Glutamatergic neuron (in vitro differentiated cells): ENCODE measurements at places on chromosomes 12 and 14. TPM values are rescaled to one million over a fixed set of nuclear protein-coding genes. Genes with fewer than 3 reads are reported as not detected.

DNA sequence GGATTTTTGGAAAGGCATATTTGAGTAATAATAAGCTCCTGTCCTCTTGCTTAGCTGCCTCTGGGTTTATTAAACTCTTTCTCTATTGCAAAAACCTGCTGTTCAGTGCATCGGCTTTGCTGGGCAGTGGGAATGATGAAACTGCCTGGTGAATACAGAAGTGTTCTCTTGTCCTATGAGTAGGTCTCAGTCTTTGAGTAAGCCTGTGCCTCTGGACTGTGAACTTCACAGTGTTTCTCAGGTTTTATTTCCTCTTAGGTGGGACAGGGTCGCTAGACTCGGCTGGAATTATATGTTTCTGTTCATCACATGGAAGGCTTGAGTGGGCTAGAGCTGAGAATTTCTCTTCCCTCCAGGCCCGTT lies 46.4 kb downstream of the CRADD start:
- DNase-seq, result no peak

- DNase-seq, result no peak
Observed at GRCh38 chr12:31362115-31362758, 36.3 kb upstream of the SINHCAF start.

GRCh38 chr12:96194971-96195844 lies 1.0 kb downstream of the ELK3 start:
- peak; percentile 57 for DNase-seq

Gene SUSD6
- total RNA-seq, result 106 TPM

GRCh38 chr12:60308366-60308991 lies 712.6 kb downstream of the SLC16A7 start:
- DNase-seq, result no peak

DNA sequence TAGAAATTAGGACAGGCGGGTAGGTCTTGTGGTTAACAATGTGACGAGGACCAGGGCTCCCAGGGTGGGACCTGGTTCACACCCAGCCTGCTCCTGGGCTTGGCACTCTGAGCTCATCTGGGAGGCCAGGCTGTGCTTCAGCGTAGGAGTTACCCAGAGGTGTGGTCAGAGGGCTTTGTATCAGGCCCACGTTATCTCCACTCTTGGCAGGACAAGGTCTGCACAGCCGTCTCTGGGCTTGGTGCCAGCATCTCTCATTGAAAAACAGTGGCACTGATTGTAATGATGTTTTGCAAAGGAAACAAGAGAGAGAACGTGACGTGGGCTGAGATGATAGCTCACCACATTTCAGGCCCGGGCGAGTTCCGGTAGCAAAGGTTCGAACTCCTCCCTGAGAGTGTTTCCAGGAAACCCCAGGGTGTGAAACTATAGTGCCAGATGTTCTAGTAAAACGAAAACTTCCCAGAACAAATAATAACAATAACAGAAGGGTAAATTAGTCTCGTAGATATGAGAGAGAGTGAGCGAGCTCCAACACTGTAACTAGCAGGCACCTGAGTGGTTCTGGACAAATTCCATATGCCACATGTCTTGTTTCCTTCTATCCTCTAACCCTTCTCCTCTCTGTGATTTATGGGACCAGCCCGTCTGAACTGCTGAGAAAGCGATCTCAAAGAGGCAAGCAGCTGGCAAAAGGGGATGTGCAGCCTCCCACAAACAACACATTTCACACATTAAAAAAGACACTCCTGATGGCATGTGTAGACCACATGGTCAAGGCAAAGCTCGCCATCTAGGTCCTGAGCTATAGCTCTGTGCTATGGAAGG lies 227.3 kb downstream of the KTN1 start:
- DNase-seq, result no peak

GRCh38 chr14:23296012-23296777 lies 6.5 kb downstream of the PPP1R3E start:
- DNase-seq, result no peak

Gene KLHDC1
- 0.98 TPM for total RNA-seq

Gene TPH2
- total RNA-seq, result 0.34 TPM

- no peak for DNase-seq
Observed at GRCh38 chr12:106987846-106988245, 900 bp upstream of the MTERF2 start.

Gene VDR
- total RNA-seq, result not detected

GRCh38 chr12:90712671-90713070 lies 242.3 kb downstream of the CCER1 start:
- DNase-seq, result no peak

Gene SLC2A14
- total RNA-seq, result 1.3 TPM

GRCh38 chr12:132336451-132337413 lies 7.3 kb upstream of the GALNT9 start:
- no peak for DNase-seq

Gene STX2
- 76.5 TPM for total RNA-seq

Gene NINJ2
- total RNA-seq, result 0.76 TPM

DNA sequence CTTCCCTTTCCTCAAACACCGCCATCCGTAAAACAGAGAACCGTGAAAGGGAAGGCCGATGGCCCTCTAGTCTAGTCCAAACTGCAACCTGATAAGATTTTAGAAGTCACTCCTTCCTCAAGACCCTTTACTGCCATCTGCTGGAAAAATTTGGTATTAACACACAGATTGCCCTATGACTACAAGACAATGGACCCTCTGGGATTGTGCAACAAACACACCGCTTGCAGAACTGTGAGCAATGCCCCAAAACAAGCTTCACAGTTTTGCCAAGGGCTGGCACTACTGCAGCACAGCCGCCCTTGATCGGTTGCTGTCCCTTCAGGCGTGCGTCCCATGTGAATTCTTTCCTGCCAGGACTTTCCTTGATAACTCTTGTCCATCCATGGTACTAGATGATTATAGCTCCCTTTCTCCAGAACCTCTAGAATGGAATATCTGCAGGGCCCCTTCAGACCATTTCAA lies 23.1 kb downstream of the LLPH start:
- no peak for DNase-seq

DNA sequence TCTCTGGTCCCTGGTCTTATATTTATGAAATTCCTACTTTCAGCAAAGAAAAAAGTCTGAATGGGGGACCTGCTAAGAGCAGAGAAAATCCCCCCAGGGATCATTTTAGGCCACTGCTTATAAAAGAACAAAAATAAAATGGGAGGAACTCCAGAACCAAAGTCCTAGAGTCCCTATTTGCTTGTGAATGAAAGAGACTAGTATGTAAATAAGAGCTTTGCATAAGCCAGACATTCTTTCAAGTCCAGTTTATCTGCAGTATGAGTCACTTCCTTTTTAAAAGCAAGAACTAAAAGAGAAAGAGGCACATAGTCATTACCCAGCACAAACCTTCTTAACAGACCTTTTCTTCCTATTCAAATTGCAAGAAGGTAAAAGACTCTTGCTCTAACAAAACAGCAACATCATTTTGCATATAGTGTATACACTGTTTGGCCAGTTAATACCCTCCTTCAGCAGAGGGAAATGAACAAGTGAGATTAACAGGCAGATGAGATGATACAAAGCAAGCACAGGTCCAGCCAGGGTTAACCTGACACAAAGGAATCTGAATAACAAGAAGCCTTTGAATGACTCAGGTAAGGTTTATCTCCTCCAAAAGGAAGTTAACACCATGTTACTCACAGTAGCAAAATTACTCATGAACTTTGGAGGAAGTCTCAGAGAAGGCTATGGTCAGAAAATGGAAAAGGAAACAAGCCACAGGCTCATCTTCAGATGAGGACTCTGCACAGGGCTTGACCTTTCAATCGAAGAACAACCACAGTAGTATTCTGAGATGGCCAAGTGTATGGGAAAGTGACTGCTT lies 87.3 kb downstream of the PHLDA1 start:
- no peak for DNase-seq

DNA sequence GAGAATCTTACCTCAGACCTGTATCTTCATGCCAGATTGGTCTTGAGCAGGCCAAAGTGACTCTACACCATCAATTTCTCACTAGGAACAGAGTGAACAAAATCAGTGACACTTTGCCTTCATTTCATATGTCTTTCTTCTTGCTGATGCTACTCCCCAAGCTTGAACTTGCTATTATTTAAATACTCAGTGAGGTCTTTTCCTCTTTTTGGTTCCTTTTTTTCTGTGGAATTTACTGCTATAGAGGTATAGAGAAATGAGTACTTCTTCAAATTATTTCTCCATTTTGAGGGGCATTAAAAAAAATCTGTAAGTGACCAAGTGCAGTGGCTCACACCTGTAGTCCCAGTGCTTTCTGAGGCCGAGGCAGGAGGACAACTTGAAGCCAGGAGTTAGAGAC lies at the start of gene GPR33:
Gene GPR33, minus strand, starts transcription at position 154 of the 400 bp plus-strand sequence. CDS start 4,074 bp downstream, outside the sequence.
- DNase-seq, result no peak

Gene CYP27B1
- total RNA-seq, result 1.7 TPM

Gene GLT8D2
- not detected for total RNA-seq

DNA sequence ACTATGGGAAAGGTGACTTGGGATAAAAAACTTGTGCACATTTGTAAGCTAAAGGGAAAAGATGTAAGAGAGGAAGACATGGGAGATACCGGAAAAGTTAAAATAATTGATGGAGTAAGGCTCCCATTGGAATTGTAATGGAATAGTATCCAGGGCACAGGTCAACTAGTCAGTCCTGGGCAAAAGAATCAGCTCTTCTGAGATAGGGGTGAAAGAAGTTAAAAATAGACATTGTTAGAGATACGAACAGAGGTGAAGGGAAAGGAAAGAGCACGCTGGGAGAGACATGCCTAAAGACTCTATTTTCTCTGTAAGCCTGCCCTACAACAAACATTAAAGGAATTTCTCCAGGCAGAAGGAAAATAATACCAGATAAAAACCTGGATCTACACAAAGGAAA lies 101.6 kb downstream of the SLC41A2 start:
- DNase-seq, result no peak

- no peak for DNase-seq
Observed at GRCh38 chr12:51403681-51404136, 12.5 kb upstream of the GALNT6 start.

DNA sequence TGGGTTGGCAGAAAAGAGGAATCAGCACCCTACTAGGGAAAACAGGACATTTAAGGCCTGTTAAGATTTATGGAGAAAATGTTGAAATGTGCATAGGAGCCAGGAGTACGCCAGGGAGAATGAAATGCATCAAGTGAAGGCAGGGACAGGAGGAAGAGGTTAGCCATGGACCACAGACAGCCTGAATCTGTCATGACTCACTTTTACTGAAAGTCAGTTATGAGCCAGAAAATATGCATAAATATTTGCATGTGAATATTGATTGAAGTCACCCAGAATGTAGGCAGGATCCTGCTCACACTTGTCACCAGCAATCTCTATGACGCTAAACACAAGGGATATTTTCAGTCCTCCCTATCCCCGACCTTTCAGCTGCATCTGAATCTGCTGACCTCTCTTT lies 25.1 kb upstream of the CDK17 start:
- DNase-seq, result no peak

- no peak for DNase-seq
Observed at GRCh38 chr12:95298916-95299315, 81.3 kb downstream of the VEZT start.

Gene KRT82
- total RNA-seq, result not detected

DNA sequence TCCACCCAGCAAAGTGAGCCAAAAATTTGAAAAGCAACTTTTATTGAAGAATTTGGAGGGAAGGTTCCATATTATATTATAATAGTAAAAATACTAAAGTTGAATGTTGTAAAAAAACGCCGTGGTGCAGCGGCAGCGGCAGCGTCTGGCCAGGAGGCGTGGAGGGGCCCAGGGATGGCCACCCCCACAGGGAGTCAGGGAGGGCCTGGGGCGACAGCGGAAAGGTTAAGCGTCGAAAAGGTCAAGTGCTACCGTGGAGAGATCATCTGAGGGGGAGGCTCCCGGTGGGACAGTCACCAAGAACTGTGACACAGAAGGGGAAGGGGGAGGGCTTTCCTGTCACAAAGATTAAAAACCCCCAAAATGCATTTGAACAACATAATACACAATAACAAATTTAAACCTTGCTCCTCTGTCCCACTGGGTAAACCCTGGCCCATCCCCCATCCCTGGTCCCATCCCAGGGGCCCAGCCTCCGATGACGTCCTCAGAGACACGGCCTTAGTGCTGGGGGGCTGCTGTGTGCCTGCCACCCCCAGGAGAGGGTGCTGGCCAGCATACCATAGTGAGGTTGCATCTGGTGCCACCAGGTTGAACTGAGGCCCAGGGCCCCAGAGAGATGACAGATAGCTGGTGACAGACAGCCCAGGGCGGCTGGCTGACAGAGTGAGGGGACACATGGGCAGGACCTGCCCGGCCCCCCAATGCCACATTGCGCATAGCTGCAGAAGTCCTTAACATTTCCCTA lies 16.6 kb downstream of the SIVA1 start:
- DNase-seq, result no peak

Gene GPATCH2L
- total RNA-seq, result 115 TPM

Gene PPHLN1
- total RNA-seq, result 64.4 TPM

DNA sequence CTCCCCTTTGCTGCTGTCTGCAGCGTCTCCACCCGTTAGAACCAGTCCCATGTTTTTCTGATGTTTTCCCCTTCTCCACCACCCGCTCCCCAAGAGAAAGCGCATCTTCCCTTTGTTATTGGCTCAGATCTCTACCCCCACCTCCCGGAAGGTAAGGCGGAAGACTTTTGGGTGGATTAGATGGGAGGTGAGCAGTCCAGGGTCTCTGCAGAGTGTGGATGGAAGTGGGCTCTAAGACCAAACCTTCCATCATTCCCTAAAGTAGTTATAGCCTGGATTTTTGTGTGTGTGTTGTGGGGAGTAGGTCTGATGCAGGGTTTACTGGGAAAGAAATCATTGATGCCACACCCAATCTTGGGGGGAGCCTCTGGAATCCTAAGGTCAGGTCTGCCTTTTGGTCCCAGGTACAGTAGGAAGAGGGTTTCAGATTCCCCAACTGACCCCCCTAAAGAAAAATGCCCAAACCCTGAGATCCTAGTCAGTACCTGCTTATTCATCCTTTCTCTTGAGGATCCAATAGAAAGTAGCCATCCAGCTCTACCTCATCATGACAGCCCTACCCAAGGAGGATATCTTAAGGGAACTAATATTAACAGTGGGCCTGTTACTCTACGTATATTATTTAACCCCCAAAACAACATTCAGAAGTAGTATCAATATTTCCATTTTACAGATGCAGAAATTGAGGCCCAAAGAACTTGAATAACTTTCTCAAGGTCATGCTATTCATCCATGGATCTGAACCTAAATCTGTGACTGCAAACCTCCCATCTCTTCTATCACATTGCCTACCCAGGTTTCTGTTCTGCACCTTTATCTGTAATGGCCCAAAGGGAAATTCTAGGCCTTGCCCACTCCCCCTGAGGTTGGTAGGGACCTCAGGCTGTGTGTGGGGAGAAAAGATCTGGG lies 1.1 kb downstream of the KIF5A start:
- DNase-seq, result no peak

- DNase-seq, result no peak
Observed at GRCh38 chr12:53657041-53657440, 18.8 kb downstream of the ATP5MC2 start.

Gene SMOC1
- 0.49 TPM for total RNA-seq

Gene NR1H4
- not detected for total RNA-seq

Gene NRL
- 3.7 TPM for total RNA-seq

GRCh38 chr14:80692903-80693302 lies 248.6 kb downstream of the CEP128 start:
- no peak for DNase-seq
